ENCODE measurements at places on chromosomes 7 and 10.

- no peak for DNase-seq
Observed at GRCh38 chr7:37195388-37195787, 253.3 kb downstream of the ELMO1 start.

GRCh38 chr7:57308631-57309408, 141.2 kb upstream of the ZNF716 start:
- DNase-seq: no peak

DNA sequence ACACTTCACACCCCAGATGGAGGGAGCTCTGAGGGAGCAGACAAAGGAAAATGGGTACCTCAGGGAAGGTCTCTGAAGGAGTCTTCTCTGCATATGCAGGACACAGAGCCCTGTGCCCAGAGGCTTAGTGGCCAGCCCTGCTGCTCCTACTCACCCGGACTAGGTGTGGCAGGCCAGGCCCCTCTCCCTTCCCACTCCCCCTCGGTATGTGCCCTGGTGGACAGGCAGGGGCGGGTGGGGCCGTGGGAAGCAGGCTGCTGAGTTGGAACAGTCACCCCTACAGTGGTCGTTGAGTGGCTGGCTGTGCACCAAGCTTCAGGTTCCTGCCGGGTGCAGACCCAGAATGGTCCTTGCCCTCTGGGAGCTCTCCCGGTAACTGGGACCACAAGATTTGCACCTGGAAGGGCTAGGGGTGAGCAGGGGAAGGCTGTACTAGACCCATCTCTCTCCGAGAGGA, 68.6 kb downstream of the ZMIZ1 start:
- DNase-seq: no peak

DNA sequence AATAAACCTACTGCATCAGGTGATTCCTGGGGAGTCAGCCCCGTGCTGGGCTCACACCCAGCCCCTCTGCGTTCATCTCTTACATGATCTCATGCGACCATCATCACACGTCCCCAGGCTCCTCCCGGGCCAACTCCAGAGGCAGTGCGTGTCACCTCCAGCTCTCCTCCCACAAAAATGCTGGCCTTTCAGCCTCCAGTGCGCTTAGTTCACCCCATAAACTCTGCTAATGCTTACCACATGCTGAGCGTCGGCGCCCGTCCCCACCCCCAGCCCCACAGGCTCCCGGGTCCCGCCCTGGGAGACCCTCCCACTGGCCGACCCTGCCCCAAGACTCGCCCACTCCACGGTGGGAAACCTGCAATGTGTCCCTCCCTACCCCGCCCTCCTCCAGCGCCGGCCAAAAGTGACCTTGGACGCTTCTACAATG, 816 bp upstream of the SDK1 start:
- no peak for DNase-seq

GRCh38 chr10:131648386-131649020, 252.3 kb upstream of the PPP2R2D start:
- no peak for DNase-seq

DNA sequence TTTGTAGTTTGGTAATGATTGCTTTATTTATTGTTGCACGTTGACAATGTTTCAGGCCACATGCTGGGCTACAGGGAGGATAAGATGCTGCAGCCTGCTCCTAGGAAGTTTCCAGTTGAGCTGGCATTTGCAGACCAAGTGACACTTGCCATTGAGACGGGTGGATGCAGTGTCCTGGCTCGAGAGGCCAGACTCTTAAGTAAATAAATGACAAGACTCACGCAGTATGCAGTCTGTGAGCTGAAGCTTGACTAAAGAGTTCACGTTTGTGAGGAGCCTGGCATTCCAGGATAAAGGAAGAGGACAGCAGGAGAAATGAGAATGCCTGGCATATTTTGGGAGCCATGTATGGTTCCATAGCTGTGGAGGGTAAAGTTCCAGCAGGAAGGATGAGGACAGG, 105.8 kb downstream of the BAMBI start:
- no peak for DNase-seq

- no peak for DNase-seq
Observed at GRCh38 chr7:77699056-77699455, 2.8 kb downstream of the RSBN1L start.

DNA sequence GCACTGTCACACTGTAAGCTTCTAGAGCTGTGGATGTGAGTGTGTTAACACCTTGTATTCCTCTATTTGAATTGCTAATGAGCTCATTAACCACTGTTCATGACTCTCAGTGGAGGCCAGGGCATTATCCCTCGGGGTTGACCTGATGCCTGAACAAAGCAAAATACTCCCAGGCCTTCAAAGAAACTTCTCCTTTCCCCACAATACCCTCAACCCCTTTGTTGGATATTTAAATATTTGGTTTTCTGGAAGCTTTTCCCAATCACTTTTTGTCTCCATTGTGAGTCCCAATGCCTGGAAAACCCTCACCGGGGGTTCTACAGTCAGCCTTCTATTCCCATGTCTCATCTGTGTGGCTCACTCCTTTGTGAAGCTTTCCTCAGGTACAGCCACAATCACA, 780.1 kb downstream of the PHTF2 start:
- no peak for DNase-seq

DNA sequence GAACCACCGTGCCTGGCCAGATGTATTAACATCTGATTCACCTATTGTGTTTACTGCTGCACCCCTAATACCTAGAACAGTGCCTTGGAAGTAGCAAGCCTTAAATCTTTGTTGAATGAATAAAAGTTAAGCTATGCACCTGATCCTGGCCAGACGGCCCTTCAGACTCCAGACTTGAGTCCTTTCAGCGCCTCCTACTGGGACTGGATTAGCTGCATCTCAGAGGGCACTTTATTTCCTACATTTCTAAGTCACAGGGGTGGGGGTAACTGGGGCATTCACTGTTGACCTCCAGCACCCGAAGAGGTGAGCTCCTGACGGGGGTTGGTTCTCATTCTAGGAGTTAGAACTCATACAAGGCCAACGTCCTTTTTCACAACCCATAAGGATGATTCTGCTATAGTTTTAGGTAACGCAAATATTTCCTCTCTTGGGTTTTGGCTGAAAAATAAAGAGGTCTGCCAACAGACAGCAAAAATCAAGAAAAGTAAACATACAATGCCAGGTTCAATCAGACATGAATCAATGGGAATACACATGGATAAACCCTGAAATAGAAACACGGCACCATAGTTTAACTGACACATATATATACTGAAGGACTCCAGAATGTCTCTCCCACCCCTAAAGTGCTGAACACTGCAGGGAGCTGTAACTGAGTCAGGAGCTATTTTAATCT, 48.0 kb upstream of the DLG5 start:
- DNase-seq: no peak

Measured in brain pericyte (primary cell).